ENCODE measurements at places on chromosomes 7 and 10.

DNA sequence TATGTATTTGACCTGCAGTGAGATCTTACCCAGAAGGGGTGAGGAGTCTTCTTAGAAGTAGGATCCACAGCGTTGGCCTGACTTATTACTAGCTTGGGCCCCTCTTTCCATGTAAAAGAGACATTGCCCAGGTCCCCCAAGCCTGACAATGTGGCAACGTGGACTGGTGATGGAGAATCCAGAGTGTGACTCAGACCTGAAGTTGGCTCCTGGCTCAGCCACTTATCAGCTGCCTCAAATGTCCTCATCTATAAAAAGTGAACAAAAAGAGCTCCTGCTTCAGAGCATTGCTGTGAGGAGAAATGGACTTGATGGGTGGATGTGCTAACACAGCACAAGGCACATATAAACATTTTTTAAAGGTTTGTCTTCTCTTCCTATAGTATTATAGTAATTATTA lies 35.4 kb upstream of the TECTB start:
- DNase-seq = no peak

GRCh38 chr7:100444311-100445278 lies 8.3 kb upstream of the PPP1R35 start:
- no peak for DNase-seq

GRCh38 chr7:85186083-85186520 lies 754 bp downstream of the SEMA3D start:
- no peak for DNase-seq

- DNase-seq = no peak
These were observed 845.0 kb downstream of the CNTNAP2 start for GRCh38 chr7:146961617-146962016.

- DNase-seq = no peak
These were observed 25.8 kb downstream of the KIAA1217 start for GRCh38 chr10:24234784-24235183.

DNA sequence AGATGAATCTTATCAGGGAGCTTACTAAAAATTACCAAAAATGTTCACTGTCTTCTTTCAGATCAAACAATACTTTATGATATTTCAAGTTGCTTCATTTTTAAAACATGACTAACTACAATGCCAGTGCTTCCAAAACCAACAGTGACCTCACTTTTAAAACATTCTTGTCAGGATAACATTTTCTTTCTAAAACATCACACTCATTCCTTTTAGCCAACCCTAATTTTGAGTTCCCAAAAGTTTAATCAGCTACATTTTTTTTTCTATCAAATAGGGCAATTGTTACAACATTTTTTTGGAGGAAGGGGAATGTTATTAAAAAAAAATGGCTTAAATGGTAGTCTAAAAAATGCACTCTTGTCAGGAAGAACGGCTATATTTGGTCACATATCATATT lies 37.3 kb downstream of the RTKN2 start:
- peak; percentile 82 for DNase-seq

GRCh38 chr10:124303662-124304418 lies 114.9 kb downstream of the OAT start:
- no peak for DNase-seq

- no peak for DNase-seq
These were observed 129.7 kb downstream of the SAMD9 start for GRCh38 chr7:92988051-92988450.

GRCh38 chr7:44393238-44394111 lies 68.1 kb upstream of the CAMK2B start:
- DNase-seq = no peak

DNA sequence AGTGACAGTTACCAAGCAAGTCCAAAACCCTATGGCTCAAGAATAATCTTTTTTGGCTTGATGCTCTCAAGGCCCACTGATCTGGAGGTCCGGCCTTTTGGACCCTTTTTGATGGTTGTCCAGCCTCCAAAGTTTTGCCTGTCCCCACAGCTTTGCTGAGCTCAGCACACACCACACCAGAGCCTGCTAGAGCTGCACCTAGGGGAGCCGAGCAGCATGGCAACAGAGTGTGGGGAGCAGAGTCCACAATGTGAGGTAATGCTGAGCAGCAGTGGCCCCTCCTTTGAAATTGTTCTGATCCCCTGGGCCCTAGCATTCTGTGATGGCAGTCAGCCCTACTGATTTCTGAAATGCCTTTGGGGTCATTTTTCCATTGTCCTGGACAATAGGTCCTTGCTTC lies 9.3 kb downstream of the GIMAP7 start:
- no peak for DNase-seq

GRCh38 chr10:62853710-62854109 lies 37.5 kb upstream of the EGR2 start:
- DNase-seq = no peak

GRCh38 chr10:7819121-7819460 lies 786 bp downstream of the TAF3 start:
- no peak for DNase-seq

DNA sequence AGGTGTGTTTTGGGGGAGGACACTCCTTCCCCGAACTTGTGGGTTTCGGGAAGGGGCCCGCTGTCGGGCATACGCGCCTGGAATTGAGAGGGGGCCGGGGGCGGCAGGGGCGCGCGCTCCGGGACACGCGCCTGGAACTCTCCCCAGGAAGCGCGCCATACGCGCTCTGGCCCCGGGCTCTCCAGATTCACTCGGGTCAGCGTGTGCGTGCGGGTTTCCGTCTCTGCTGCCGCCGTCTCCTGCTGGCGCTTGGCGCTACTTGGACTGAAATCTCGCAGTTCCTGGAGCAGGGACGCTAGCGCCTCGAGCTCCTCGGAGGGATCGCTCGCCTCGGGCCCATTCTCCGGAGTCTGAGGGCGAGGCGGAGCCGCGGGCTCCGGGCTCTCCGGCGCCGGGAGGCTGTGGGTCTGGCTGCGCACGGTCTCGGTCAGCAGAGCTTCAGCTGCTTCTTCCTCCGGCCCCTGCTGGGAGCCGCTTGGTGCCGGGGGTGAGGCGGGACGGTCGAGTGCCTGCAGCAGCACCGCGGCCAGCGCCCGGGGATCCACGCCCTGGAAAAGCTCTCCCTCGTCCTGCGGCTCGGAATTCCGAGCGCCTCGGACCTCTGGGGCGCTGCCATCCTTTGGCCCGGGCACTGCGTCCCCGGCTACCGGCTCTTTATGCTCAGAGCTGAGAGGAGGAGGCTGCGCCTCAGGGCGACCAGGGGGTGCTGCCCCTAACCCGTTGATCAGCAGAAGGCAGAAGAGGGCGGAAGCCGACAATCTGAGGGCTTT lies 1.1 kb downstream of the VGF start:
- no peak for DNase-seq

DNA sequence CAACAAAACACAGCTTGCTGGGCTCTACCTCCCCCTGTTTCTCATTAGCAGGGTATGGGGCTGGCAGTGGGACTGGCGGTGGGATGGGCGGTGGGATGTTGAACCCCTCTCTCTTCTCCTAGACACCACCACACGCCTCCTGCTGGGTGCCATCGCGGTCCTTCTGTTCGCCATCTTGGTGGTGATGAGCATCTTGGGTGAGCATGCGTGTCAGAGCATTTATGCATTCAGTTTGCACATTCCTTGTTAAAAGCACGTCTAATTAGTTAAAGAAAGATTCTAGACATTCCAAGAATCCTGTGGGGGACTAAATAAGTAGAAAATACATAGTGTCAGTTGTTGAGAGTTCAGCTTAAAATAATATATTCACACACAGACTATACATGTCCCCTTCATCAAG lies 12.7 kb downstream of the CLEC2L start:
- DNase-seq = no peak

- DNase-seq = no peak
These were observed 21.5 kb downstream of the CTAGE6 start for GRCh38 chr7:143735962-143736361.

GRCh38 chr7:137904833-137905232 lies 58.1 kb upstream of the DGKI start:
- no peak for DNase-seq

- peak; percentile 6 for DNase-seq
These were observed 26.6 kb upstream of the KAT6B start for GRCh38 chr10:74799721-74800221.

GRCh38 chr7:126755381-126755780 lies 497.4 kb downstream of the GRM8 start:
- no peak for DNase-seq

DNA sequence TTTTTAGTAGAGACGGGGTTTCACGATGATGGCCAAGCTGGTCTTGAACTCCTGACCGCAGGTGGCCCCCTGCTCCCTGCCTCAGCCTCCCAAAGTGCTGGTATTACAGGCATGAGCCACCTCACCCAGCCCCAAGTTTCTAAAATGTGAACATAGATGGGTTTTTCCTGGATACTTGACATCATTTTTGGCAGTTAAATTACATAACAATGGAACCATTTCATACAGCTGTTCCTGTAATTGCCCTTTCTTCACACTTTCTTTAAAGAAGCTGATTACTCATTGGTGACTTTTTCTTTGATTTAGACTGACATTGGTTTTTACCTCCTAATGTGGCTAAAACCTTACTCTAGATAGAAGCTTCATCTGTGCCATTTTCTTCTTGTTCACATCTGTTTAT lies 5.9 kb downstream of the ZKSCAN1 start:
- DNase-seq = no peak

GRCh38 chr7:100655908-100656674 lies at the start of gene ACTL6B:
Gene ACTL6B, minus strand, starts transcription at chr7:100656448. Its CDS starts 94 bp downstream, at chr7:100656354.
- DNase-seq = no peak

GRCh38 chr7:47833211-47833610 lies 115.1 kb downstream of the PKD1L1 start:
- no peak for DNase-seq

GRCh38 chr10:44404741-44405437 lies 20.0 kb upstream of the CXCL12 start:
- DNase-seq = no peak

GRCh38 chr10:110392121-110392520 lies 87.4 kb upstream of the SMNDC1 start:
- no peak for DNase-seq

DNA sequence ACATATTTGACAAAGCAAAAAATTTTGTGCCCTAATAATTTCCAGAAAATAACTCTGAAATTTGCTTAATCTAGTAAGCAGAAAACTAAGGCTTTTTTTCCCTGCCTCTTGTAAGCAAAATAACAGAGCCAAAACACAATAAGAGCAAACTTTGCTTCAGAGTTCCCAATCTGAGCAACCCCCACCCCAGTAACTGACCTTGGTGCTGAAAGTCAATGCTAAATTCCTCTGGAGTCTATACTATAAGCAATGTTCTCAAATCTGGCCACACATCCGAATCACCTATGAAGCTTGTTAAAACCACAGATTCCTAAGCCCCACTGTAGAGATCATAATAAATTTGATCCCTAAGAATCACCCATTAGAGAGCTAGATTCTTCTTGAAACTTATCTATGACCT lies 150.5 kb downstream of the ELAPOR2 start:
- no peak for DNase-seq

DNA sequence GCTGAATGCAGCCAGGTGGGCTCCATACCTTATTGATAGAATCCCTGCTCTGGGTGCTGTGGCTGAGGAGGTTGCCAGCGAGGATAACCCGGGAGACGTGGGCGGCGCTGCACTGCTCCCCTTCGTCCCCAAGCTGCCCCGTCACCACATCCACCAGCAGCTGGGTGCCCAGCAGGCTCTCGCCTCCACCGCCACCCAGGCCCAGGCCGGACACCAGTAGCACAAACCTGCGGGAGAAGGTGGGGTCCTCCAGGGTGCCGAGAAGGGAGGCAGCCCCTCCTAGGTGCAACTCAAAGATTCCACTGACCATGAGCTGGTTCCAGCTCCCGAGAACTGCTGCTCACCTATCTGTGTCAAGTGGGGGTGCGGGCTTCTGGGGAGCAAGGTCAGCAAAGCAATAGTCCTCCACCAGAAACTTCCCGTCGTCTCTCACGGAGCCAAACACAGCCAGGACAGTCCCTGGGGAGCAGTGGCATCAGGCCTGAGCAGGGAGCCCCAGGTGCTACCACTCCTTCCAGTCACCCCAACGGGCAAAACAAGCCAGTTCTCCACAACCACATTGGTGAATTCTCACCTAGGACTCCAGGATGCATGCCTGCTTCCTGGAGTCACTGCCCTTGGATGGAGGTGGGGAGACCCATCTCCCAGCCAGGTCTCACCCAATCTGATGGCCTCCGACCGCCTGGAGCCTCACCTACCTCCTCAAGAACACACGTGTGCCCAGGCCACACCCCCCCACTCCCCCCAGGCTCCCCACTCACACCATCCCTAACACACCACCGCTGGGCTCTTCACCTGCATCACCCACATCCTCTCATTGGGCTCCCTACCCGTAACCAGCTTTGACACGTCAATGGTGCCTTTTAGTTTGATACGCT lies 6.3 kb downstream of the POLD2 start:
- no peak for DNase-seq

DNA sequence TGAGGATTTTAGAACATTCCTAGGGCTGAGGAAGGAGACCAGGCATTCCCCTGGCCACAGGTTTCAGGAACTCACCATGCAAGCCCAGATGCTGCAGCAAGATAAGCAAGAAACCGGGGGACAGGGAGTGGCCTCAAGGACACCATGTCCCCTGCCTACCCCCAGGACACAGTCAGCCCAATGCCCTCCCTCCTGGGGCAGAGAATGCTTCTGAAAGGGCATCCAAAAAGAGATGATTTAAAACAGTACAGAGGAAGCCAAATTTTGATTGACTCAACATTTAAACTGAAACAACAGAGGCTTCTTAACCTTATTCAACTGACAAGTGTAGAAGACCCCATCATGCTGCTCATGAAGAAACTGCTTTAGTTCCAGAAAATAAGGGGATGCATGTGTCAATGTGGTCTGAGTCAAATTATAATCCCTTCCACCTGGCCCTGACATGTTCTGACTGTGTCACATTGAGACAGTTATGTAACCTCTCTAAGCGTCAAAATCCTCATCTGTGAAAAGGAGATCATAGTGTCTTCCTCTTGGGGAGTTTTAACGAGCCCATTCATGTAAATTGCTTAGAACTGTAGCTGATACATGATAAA lies 60.0 kb downstream of the ICA1 start:
- DNase-seq = no peak

DNA sequence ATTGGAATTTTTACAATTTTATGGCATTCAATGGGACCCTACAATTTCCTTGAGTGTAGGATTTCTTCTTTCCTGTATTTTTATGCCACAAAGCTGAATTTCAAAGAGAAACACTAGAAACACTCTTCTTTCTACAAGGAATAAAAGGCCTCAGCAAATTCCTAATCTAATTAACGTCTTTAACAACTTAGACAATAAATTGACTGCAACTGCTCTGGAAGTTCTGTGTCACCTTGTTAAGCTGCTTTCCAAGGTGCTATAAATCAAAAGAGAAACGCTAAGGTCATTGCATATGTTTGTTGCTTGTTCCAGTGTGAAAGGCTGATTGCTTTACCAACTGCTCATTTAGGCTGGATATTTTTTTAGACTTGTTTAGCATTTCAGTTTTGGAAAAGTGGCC lies 182.2 kb downstream of the POLR1F start:
- no peak for DNase-seq

DNA sequence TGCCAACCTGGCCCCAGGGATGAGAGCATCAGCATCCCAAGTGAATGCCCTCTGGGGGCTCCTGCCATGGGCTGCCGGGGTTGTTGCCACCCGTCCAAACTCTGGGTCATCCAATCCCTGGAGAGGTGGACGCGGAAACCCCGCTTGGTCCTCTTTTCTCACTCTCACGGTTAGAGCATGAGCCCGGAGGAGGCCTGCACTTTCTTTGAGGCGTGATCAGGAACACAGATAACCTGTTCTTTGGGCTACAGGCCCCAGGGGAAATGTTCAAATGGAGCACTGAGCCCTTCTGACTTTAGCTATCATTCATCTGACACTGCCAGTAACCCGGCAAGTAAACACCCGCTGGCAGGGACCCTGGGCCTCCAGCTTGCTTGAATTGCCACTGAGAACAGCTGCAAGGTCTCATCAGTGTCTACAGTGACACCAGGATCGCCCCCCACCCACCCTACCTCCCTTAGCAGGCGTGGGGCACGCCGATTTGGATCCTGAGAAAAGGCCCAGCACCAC lies 29.4 kb upstream of the SLF2 start:
- no peak for DNase-seq

- DNase-seq = no peak
These were observed 11.4 kb upstream of the PTN start for GRCh38 chr7:137354961-137355360.

Measured in BJ (cell line).